ENCODE measurements at places on chromosomes 16 and 17.

DNA sequence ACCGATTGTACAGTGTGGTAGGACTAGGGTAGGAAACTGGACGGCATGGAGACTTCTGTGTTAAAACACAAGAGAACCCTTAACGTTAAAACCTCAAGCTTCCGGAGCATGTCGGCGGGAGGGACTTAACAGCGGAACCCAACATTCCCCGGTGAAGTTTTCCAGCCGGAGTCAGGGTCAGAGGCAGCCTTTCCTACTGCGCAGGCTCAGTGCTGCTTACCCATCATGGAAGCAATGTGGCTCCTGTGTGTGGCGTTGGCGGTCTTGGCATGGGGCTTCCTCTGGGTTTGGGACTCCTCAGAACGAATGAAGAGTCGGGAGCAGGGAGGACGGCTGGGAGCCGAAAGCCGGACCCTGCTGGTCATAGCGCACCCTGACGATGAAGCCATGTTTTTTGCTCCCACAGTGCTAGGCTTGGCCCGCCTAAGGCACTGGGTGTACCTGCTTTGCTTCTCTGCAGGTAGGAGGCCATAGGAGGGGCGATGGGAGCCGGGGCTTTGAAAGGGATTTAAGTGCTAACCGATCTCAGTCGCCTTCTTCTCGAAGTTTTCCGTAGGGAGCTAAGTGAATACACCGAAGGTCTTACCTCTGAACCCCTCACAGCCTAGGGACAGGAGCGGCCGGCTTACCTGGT, at the start of gene PIGL:
TSS of gene PIGL (plus strand) at position 209 of the 634 bp plus-strand sequence. CDS start at position 226, 17 bp downstream.
- DNase-seq, result peak; percentile 91

- DNase-seq, result no peak
These were observed 52.3 kb downstream of the MGAT5B start for GRCh38 chr17:76920364-76921139.

- no peak for DNase-seq
These were observed 8.4 kb upstream of the PKMYT1 start for GRCh38 chr16:2988590-2989099.

DNA sequence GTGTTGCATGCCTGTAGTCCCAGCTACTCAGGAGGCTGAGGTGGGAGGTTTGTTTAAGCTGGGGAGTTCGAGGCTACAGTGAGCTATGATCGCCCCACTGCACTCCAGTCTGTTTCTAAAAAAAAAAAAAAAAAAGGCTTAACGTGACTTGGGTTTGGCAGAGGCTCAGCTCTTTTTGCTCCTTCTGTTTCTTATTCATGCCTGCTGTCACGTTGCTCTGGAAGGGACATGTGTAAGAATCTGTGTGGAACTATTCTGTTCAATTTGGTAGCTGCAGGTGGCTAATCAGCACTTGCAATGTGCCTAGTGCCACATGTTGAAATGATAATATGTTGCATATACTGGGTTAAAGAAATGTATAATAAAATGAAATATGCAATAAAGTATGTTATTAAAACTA, 20.9 kb upstream of the SYT17 start:
- DNase-seq, result no peak

DNA sequence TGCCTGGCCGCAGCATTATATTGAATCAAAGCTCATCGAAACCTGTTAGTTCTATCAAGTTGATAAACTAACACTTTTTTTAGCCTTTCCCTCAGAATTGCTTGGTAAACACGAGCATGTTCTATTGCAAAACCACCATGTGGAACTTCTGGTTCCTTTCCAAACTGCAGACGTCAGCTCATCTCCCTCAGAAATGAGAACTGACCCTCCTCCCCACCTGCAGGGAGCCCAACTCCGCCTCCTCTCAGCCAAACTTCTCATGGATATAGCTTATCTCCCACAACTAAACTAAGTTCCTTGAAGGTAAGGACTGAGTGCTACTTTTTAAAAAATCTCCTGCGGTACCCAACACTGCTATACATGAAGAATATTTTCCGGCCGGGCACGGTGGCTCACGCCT, 6.7 kb downstream of the SHMT1 start:
- DNase-seq, result no peak

DNA sequence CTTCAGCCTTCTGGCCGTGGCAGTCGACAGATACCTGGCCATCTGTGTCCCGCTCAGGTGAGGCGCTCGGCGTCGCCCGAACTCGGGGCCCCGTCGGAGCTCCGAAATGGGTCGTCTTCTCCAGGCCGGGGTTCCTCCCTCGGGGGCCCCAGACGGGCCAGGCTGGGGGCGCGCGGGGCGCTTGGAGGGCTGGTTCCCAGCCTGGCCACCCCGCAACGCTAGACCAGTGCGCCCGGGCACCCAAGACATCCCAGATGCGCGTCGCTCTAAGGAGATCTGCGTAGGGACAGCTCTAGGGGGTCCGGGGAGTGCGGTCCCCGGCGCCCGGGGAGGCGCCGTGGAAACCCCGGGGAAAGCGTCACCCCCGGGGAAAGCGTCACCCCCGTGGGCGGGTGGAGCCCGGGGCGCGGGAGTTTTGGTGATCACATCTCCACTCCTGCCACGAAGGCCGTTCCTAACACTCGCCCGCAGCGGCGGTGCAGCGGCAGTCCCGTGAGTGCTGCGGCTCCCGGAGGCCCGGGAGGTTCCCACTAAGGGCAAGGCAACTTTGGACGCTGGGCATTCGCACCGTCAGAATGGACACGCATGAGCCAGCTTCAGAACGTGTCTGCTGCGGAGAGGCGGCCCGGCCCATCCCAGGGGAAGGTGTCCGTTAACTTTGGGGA, 729 bp downstream of the ADORA2B start:
- no peak for DNase-seq

DNA sequence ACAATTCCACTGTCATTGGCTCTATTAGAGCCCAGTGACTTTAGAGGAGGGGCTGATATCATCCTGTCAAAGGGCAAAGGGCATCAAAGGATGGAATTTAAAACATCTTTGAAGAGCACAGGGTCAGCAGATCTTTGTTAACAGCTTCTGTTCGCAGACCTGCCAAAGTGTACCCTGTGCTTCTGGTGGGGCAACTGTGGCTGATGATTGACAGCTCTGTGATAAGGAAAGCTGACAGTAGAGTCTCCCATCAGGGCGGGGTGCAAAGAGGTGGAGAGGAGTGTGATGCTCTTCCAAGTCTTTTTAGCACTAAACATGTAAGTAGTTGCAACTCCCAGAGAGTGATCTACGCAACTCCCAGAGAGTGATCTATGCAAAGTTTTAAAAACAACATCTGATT, 742.1 kb upstream of the SOX9 start:
- DNase-seq, result no peak

DNA sequence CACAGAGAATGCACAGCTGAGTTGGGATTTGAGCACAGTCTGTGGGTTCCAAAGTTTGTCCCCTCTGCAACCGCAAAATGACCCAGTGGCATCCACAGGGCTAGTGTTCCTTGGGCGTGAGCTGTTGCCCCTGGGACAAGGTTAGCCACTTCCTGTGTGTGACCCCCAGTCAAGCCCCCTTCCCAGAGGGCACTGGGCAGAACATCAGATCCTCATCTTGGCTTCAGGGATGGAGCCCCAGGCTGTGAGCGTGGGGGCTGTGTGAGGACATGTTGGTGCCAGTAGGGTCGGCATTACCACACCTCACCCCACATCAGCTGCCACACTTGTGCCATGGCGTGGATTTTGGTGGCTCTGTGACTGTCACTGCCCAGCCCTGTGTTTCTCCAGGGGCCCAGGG, 55.3 kb downstream of the USP22 start:
- DNase-seq, result peak; percentile 66

- DNase-seq, result no peak
These were observed 57.1 kb downstream of the RAB11FIP4 start for GRCh38 chr17:31448467-31449077.

GRCh38 chr17:13590441-13590840, 11.3 kb downstream of the HS3ST3A1 start:
- DNase-seq, result no peak

GRCh38 chr17:50972577-50972976, 106.4 kb upstream of the TOB1 start:
- no peak for DNase-seq

- DNase-seq, result no peak
These were observed 25.7 kb downstream of the CIBAR2 start for GRCh38 chr16:85086347-85087291.

All from coronary artery (tissue), 2 donors.